Uterus (tissue), 4 donors: ENCODE measurements at places on chromosomes 3 and 15. TPM values are rescaled to one million over a fixed set of nuclear protein-coding genes. Genes with fewer than 3 reads are reported as not detected.

GRCh38 chr3:123163141-123163540, 38.6 kb upstream of the SEC22A start:
- DNase-seq: no peak

DNA sequence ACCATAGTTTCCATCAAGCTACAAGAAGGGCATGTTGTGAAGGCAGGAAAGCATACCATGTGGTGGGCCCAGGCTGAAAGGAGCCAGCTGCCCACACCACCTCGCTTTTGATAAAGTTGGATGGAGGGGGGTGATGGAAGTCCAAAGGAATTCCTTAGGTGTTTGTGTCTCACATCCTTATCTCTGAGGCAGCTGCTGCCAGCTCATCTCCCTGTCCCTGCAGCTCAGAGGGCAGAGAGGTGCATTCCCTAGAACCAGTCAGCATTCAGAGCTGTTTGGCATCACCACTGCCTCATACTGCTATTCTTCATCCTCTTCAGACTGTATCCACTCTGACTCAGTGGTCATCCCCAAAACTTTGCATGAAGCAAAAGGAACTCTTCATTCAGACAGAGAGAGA, 141.5 kb upstream of the BFSP2 start:
- DNase-seq: no peak

Gene SLC12A1
- total RNA-seq: 0.41 TPM

- no peak for DNase-seq
Observed at GRCh38 chr3:61648481-61648880, 87.1 kb downstream of the PTPRG start.

Gene CKMT1A
- total RNA-seq: not detected
